ENCODE measurements at places on chromosomes 12 and 14.

DNA sequence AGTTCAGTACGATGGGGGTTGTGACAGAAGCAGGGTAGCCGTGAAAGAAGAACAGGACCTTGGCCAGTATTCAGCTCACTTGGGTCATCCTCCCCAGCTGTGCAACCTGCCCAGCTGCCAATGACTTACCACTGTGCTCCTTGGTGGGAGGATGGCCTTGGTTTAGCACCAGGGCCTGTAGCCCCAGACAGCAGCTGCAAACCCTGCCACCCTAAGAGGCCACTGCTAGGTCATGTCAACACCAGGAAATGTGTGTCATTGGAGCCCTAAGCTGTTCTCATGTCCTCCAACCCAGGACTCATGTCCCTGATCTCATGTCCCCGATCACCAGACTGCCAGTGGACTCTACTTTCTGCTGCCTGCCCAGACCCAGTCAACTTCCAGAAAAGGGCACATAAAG, 3.0 kb upstream of the CRACR2A start:
- no peak for DNase-seq

- DNase-seq = no peak
Observed at GRCh38 chr12:41950455-41950854, 194.2 kb downstream of the GXYLT1 start.

GRCh38 chr12:67873355-67873754, 115.9 kb upstream of the IFNG-AS1 start:
- no peak for DNase-seq

- DNase-seq = no peak
Observed at GRCh38 chr12:50728841-50729240, 35.1 kb upstream of the ATF1 start.

DNA sequence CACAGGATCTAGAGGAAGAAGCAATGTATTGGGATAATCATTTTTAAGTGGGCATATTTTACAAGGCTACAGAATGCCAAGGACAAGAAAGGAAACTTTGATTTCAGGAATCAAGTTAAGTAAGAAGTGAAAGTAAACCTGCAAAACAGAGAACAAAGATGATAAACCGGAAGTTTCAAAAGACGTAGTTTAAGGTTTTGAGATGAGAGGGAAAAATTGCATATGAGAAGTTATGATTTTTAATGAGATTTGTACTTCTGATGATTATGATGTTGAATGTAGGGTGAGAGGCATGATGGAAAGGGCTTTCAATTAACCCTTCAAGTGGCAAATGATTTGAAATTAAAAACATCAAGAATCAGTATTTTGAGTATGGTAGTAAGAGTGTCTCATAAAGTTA, 134.9 kb downstream of the CAPZA3 start:
- DNase-seq = no peak

DNA sequence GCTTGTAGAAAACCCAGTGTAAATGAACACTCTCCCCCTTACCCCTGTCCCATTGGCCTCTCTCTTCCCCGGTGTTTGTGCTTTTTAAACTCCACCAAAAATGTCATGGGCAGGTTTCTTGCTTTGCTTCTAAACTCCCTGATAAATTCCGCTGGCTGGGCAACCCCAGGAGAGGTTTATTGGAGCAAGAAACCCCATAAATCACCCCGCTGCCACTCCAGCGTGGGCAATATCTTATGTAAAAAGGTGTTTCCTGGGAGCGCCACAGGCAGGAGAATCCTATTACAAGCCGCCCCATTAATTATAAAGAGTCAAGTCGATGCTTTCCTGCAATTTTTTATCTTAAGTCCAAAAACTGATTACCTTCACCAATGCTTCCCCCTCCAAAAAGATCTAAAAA, 22.8 kb downstream of the LHX5 start:
- no peak for DNase-seq

GRCh38 chr14:39991041-39991440, 558.8 kb upstream of the FBXO33 start:
- DNase-seq = no peak

DNA sequence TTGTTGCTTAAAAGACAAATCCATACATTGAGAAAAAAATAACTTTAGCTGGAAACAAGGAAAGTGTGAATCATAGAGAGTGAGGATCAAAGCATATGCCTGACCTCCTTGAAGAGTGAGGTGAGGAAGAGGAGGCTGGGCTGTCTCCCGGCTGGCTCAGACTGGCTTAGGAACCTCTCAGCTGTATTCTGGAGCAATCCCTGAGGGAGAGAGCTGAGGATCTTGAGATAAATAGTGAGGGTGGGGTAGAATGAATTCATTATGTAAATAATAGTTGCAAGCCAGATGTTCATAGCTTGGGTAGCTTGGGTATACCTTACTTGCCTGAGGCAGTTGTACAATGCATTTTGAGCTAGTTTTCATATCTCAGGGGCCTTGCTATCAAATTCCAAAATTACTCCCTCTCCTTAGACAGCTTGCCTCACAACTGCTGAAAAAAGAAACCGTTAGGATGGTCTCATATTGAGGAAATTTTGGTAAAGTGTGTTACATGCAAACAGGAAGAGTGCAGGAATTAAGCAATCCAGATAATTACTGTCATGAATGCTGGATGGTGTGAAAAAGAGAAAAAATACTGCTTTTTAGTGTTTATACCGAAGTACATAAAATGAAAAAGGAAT, 30.5 kb upstream of the SLC15A5 start:
- no peak for DNase-seq

DNA sequence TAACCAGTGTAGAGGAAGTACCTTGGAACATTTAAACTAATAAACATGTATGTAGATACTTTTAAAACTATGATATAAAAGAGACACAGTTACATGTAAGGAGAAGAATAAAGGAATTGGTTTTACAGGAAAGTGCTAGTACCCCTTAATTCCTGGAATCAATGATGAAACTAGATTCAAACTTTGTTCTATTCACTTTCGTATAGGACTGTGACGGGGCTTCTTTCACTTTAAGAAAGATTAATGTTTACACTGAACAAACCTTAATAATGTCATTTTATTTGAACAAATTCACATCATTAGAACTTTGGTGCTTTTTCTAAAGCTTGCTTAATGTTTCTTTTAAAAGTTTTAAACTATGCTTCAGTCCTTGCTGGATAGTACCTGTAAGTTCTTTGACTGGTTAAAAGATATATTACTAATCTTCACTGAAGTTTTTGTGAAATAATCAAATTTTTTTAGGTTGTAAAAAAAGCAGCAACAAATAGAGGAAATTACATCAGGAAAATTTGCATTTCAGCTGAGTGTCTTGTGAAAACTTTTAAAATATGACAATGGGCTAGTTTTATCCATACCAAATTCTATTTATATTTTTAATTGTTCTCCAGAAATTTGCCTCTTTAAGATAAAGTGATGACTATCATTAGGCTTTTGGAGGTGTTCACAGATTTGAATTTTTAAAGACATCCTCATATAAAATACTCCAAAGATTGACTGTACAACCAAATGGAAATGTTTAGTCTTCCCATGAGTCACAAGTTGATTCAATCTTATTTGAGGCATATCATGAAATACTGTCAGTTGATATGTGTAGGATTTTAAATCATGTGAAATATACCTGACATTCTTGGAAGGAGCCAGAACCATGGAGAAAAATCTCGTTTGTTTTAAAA, 36.2 kb downstream of the PAPOLA start:
- no peak for DNase-seq

GRCh38 chr14:51395361-51395849, 155.4 kb downstream of the TMX1 start:
- peak; percentile 88 for DNase-seq

DNA sequence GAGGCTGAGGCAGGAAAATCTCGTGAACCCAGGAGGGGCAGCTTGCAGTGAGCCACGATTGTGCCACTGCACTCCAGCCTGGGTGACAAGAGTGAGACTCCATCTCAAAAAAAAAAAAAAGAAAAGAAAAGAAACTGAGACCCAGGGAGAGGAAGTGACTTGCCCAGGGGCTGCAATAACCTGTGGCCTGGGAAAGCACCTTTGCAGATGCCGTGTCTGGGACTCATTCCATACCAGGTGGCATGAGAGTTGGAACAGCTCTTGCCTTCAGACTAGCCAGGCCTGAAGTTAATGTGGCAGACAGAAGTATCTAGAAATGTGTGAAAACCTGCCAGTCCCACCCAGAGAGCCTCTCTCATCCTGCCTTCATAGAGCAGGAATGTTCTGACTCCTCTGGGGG, 65.4 kb downstream of the PHETA1 start:
- DNase-seq = no peak

DNA sequence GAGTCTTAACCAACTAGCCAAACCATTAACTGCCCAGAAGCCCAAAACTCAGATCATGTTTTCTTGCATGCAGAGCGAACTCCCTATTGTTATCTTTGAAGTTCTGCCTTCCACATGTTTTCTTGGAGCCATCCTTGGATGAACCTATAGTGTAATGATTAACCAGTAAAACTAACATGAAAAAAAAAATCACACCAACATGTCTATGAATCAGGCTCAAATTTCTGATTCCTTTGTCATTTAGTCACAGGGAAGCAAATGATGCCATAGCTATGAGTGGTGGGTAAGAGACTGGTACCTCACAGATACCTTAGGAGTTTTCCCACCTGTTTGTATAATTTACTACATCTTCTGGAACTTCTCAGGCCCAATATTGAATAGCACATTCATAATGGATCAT, 70.7 kb downstream of the PTPRO start:
- DNase-seq = no peak

DNA sequence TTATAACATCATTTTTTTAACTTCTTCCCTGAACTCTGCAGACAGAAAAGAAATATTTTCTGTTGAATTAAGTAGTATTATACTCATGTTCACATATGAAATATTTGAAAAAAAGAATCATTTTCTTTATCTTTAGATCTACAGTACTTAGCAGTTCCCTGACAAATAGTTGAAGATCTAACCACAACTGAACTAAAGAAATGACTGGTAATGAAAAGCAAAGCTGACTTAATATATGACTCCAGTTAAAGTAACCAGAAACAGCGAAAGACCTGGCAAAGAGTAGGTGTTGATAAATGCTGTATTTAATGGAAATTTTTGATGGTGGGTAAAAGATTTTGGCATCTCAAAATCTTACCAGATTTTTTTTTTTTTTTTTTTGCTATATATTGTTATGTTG, 207.1 kb upstream of the SLC16A7 start:
- no peak for DNase-seq

- DNase-seq = no peak
Observed at GRCh38 chr14:33899723-33900341, 51.0 kb downstream of the EGLN3 start.

- DNase-seq = peak; percentile 73
Observed at GRCh38 chr12:3698218-3698974, 54.5 kb downstream of the CRACR2A start.

- no peak for DNase-seq
Observed at GRCh38 chr12:72511498-72511897, 239.3 kb downstream of the TRHDE start.

DNA sequence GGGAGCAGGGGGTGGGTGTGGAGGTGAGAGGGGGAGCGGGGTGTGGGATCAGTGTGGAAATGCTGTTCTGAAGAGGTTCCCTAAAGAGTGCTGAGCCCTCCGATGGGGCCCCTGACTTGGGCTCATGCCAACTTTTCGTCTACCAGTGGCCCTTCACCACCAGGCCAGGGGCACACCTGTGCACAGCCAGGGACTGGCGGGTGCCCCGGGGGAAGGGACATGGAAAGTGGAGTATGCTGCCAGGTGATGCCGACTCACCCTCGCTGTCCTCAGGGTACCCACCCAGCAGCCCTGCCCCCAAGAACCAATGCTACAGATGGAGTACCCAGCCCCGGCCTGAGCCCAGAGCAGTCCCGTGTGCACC, 26.2 kb downstream of the AMN start:
- no peak for DNase-seq

GRCh38 chr12:34390171-34390841, 368.0 kb downstream of the ALG10 start:
- no peak for DNase-seq

DNA sequence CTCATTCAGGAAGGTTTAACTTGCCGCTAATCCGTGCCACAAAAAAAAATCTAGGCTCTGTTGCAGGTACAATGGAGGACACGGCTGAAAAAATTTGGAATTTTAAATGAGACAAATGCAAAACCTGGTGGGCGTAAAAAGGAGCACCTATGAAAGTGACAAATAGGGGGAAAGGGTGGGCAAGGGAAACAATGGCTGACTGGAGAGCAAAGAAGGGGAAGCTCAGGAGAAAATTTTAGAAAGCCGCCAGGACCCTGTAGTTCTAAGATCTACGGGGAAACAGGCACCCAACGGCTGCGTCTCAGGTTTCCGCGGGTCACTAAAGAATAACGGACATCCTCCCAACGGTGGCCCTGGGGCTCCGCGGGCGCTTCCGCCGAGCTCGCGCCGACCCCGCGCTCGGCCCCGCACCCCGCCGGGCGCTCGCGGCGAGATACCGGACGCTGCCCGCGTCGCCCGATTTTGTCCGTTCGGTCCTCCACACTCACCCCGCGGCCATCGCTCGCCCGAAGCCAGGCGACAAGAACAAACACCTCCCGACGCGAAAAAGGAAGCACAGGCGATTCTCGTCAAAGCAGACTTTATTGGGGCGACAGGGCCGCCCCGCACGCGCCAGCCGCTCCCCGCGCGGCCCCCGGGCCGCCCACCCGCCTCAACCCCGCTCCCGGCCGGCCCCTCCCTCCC, 1.1 kb upstream of the YY1 start:
- peak; percentile 54 for DNase-seq

GRCh38 chr12:5220099-5220498, 176.4 kb downstream of the KCNA5 start:
- DNase-seq = no peak

DNA sequence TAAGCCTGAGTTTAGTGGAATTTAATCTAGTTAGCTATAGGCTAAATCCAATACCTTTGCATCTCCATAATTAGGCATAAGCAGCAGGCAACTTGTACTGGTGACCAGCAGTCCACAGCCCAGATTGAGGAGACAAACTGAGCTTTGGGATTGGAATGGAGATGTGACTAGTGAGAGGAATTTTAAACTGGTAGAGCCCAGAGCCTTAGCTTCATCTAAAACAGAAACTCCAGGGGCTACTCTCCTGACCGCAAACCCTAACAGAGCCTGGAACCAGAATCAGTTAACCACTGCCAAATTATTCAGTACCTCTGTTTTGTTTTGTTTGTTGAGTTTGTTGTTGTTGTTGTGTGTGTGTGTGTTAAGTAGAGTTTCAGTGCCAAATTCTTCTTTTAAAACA, 53.2 kb downstream of the TSPAN19 start:
- DNase-seq = no peak

GRCh38 chr12:54725233-54725843, 77.2 kb upstream of the DCD start:
- peak; percentile 12 for DNase-seq

DNA sequence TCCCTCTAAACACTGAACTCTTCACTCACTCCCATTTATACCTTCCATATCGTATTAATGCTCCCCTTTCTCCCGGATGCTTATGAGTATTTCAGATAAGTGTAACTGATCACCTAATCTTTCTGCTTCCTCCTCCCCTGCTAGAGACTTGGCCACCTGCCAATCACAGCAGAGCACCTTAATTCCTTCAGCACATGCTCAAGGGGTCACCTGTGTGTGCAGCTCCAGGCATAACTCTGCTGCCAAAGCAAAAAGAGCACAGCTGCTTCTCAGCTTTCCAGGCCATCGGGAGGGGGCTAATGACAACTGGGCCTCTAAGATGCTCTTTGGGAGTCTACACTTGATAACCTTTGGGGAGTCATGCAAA, 106.9 kb upstream of the DYRK2 start:
- DNase-seq = no peak

GRCh38 chr14:54667026-54667744, 100.3 kb downstream of the SAMD4A start:
- no peak for DNase-seq
